ENCODE measurements at places on chromosomes 2 and 18.
A peak's percentile ranks its signal among the peaks of the same experiment; 100 is the strongest.

- DNase-seq = no peak
- H3K4me1 ChIP-seq = no peaks in the 10 kb centered on the region
- H3K4me3 ChIP-seq = no peak overlapping the region
These were observed 530.7 kb downstream of the CBLN2 start for GRCh38 chr18:72013427-72013850.

- H3K4me1 ChIP-seq = peaks cover 31% of the 10 kb centered on the region
- peak overlapping the region; percentile 90 for H3K27ac ChIP-seq
These were observed 995 bp upstream of the RTN4 start for GRCh38 chr2:55051026-55051866.

- no peaks in the 10 kb centered on the region for H3K36me3 ChIP-seq
- no peaks in the 10 kb centered on the region for H3K27me3 ChIP-seq
- no peak overlapping the region for H3K4me3 ChIP-seq
- H3K27ac ChIP-seq = no peak overlapping the region
These were observed 28.5 kb downstream of the HRH4 start for GRCh38 chr18:24488824-24489493.

DNA sequence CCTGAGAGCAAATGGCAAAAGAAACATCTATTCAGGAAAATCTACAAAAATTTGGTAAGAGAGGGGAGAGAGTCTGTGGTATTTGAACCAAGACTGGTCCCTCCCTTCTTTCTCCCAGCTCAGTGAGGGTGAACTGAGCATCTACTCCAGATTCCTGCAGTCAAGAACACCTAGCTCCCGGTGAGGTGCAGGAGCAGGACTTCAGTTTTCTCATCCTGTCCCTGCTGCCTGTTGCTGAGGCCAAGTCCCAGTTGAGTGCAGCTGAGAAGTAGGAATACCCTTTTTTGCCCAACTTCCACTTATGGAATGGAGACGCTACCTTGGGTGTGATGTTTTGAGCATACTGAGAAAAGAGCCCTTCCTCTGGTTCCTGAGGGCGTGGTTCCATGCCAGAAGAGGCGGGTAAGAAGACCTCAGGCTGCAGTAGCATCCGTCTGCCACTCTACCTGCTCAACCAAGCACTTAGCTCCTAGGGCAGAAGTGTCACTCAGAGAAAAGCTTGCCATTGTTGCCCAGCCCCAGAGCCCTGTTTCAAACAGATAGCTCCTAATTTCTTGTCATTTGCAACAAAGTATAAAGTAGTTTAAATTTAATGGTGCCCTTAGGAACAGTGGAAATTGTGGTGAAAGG lies 112.9 kb downstream of the SOS1 start:
- peaks cover 27% of the 10 kb centered on the region for H3K36me3 ChIP-seq
- no peaks in the 10 kb centered on the region for H3K27me3 ChIP-seq
- no peak overlapping the region for H3K27ac ChIP-seq

DNA sequence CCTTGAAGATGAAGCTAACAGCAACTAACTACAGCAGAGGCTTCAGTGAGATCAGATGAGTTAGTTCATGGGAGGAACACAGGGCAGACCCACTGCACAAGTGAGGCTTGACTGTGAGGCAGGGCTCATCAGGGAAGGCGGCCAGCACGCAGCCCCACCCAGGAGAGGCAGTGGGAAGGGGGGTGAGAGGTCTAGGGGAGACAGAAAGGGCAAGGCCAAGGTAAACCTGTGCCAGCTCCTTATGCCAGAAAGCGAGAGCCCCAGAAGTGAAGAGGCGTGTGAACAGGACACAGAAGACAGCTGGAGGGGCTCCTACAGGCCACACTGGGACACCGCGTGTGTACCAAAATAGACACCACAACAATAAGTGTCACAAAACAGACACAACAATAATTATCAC lies 48.6 kb downstream of the ANO7 start:
- no peak overlapping the region for H3K27ac ChIP-seq
- DNase-seq = no peak
- no peaks in the 10 kb centered on the region for H3K4me1 ChIP-seq
- no peak overlapping the region for H3K4me3 ChIP-seq
- H3K36me3 ChIP-seq = peaks cover 85% of the 10 kb centered on the region

GRCh38 chr2:9382604-9383235 lies 40.6 kb downstream of the ITGB1BP1 start:
- no peaks in the 10 kb centered on the region for H3K36me3 ChIP-seq
- DNase-seq = no peak
- no peak overlapping the region for H3K4me3 ChIP-seq
- H3K27ac ChIP-seq = no peak overlapping the region
- H3K27me3 ChIP-seq = no peaks in the 10 kb centered on the region
- H3K4me1 ChIP-seq = no peaks in the 10 kb centered on the region

DNA sequence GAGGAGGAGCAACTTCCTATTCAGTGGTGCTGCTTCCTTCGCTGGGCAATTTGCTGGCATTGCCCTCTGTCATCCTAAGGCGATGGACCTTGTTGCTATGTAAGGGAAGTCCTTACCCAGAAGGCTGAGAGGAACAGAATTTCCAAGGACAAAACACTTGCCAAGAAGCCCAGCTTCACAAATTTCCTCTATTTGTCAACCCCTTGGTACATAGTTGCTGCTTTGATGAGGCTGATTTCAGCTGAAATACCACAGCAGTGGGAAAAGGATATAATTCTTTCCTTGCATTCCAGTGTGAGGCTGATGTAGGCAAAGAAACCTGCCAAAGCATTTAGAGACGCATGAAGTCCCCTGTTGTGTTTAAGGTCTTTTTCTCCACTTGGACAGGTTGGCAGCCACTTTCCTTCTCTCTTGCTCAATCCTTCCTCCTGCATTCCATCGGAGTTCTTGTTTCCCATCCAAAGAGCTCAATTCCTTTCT lies 16.4 kb upstream of the ST3GAL5 start:
- no peaks in the 10 kb centered on the region for H3K27me3 ChIP-seq
- H3K36me3 ChIP-seq = no peaks in the 10 kb centered on the region
- no peak for DNase-seq
- H3K27ac ChIP-seq = no peak overlapping the region
- no peak overlapping the region for H3K4me3 ChIP-seq

DNA sequence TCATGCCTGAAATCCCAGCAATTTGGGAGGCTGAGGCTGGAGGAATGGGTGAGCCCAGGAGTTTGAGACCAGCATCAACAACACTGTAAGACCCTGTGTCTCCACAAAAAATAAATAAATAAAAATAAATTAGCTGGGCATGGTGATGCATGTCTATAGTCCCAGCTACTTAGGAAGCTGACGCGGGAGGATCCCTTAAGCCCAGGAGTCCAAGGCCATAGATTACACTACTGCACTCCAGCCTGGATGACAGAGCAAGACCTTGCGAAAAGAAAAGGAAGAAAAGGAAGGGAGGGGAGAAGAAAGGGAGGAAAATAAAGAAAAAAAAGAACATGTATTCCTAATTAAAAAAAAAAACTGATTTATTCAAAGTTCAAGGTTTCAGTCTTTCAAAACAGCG lies 78.2 kb downstream of the TRIP12 start:
- H3K27ac ChIP-seq = no peak overlapping the region
- no peaks in the 10 kb centered on the region for H3K36me3 ChIP-seq
- no peak for DNase-seq
- no peaks in the 10 kb centered on the region for H3K27me3 ChIP-seq

GRCh38 chr18:36624451-36625167 lies 204.2 kb downstream of the TPGS2 start:
- H3K4me1 ChIP-seq = no peaks in the 10 kb centered on the region
- DNase-seq = no peak
- no peaks in the 10 kb centered on the region for H3K36me3 ChIP-seq
- no peak overlapping the region for H3K27ac ChIP-seq
- no peak overlapping the region for H3K4me3 ChIP-seq
- H3K27me3 ChIP-seq = no peaks in the 10 kb centered on the region

DNA sequence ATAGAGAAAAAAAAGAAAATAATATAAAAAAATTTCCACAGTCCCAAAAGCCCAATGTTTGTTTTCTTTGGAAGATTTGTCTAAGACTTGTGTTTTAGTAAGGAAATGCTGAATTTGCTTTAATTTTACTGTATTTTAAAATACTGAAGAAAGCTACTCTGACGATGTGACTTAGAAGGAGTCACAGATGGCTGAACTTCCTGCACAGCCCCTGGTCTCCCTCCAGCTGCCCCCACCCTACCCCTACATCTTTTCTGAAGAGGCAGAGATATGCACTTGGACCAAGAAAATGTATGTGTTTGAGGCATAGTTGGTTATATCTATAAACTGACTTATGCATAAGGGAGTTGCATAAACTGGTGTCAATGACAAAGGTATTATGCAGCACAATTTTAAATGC lies 172.3 kb downstream of the CDH2 start:
- H3K27ac ChIP-seq = no peak overlapping the region
- no peaks in the 10 kb centered on the region for H3K4me1 ChIP-seq
- H3K27me3 ChIP-seq = no peaks in the 10 kb centered on the region
- no peak for DNase-seq

DNA sequence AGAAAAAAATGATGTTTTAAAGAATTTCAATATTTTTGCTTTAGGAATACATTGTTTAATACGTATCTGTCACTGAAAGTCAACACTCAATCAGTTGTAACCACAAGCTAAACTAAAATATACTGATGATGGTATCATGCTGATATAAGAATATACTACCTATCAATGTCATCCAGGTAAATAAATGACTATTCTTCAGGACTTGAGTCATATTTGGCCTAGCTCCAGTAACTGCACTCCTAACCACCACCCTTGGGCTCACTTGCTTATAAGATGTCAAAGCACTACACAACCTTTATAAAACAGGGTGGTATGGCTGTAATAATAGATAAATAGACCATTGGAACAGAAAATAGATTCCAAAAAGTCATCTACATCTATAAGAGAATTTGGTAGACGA lies 48.8 kb downstream of the RND3 start:
- no peaks in the 10 kb centered on the region for H3K36me3 ChIP-seq
- no peaks in the 10 kb centered on the region for H3K27me3 ChIP-seq
- no peaks in the 10 kb centered on the region for H3K4me1 ChIP-seq
- no peak for DNase-seq
- no peak overlapping the region for H3K4me3 ChIP-seq

DNA sequence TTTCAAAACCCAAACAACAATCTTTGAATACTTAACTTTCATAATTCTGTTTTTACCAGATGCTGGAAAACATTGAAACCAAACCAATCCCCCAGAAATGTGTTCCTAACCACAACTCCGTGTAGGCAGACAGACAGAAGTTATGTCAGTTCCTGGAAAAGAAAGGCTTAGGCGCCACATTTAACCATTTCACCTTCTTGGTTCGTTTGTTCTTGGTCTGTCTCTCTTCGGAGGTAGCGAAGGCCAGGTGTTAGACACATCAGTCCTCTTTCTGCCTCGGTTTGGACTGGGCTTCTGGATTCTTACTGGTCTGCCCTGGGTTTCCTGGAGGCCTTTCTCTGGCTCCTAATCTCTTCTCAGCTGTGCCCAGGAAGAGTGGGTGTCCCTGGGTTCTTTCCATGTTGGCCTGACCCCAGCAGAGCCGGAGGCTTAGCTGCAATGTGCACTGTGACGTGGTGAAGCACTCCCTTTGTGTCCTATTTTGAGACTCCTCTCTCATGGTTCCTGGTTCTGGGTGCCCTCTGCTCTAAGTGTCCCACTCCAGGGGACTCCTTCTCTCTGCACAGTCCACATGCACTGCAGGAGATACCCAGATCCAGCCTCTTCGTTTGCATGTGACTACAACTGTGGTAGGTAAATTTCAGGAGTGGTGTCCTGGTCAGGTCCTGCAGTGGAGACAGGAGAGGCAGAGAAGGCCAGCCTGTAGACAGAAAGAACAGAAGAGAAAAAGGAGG lies 23.1 kb upstream of the RAB31 start:
- no peaks in the 10 kb centered on the region for H3K4me1 ChIP-seq
- H3K36me3 ChIP-seq = no peaks in the 10 kb centered on the region
- H3K27me3 ChIP-seq = no peaks in the 10 kb centered on the region
- peak overlapping the region; percentile 41 for H3K27ac ChIP-seq
- no peak overlapping the region for H3K4me3 ChIP-seq

DNA sequence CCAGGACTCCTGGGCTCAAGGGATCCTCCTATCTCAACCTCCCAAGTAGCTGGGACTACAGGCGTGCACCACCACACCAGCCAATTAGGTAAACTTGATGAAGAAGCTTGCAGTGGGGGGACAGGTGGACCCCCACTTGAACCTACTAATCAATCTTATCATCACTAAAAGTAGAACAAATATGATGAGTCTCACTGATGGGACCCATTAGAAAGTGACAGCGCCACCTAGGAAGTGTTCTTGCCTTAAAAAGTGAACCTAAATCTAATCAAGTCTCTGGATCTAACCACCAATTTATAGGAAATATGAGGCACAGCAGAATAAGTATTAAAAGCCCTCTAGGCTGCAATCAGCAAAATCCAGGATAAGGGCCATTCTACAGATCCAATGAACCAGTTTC lies 79.2 kb downstream of the BIN1 start:
- no peak overlapping the region for H3K27ac ChIP-seq
- no peaks in the 10 kb centered on the region for H3K36me3 ChIP-seq
- H3K4me1 ChIP-seq = no peaks in the 10 kb centered on the region

DNA sequence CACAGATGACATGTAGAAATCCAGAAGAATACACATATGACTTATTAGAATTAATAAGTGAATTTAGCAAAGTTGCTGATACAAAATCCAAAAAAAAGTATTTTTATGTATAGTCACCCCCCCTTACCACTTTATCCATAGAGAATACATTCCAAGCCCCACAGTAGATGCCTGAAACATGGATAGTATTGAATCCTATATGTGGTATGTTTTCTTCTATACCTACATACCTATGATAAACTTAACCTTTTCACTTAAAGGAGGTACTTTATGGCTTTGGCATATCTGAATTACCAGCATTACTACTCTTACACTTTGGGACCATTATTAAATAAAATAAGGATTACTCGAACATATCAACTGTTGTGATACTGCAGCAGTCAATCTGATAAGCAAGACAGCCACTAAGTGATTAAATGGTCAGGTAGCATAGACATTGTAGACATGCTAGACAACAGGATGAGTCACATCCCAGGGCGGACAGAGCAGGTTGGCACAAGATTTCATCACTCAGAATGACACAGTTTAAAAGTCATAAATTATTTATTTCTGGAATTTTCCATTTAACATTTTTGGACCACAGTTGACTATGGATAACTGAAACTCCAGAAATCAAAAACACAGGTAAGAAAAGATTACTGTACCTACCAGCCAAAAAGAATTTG lies 208.2 kb upstream of the CHAC2 start:
- H3K36me3 ChIP-seq = no peaks in the 10 kb centered on the region
- no peaks in the 10 kb centered on the region for H3K4me1 ChIP-seq
- H3K4me3 ChIP-seq = no peak overlapping the region
- H3K27ac ChIP-seq = no peak overlapping the region
- no peaks in the 10 kb centered on the region for H3K27me3 ChIP-seq
- DNase-seq = no peak

- H3K36me3 ChIP-seq = no peaks in the 10 kb centered on the region
- no peak overlapping the region for H3K4me3 ChIP-seq
- no peaks in the 10 kb centered on the region for H3K27me3 ChIP-seq
- peaks cover 3% of the 10 kb centered on the region for H3K4me1 ChIP-seq
- no peak overlapping the region for H3K27ac ChIP-seq
- DNase-seq = no peak
These were observed 322.3 kb downstream of the MYCN start for GRCh38 chr2:16262526-16263178.

GRCh38 chr18:35311496-35311895 lies 21.5 kb upstream of the ZSCAN30 start:
- no peaks in the 10 kb centered on the region for H3K27me3 ChIP-seq
- no peak for DNase-seq
- no peak overlapping the region for H3K27ac ChIP-seq
- no peaks in the 10 kb centered on the region for H3K36me3 ChIP-seq
- no peak overlapping the region for H3K4me3 ChIP-seq

All from pancreas (tissue), 10 donors.